ENCODE measurements at places on chromosomes 12 and 14.

DNA sequence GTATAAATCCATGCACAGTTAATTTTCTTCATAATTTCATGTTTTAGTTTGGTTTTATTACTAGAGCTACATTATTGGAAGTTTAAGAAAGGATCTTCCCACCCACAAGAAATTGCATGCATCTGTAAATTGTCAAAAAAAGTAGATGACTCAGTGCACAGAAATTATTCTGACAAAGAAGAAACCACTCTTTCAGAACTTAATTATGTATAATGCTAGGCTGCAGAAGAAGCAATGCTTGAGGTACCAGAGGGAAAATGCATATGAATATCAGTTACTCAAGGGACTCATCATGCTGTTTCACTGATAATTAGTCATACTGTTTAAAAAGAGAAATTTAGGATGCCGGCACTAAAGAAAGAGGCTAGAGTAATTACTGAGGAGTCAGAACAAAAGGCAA is 147.0 kb downstream of the SLC16A7 start:
- DNase-seq, result no peak

DNA sequence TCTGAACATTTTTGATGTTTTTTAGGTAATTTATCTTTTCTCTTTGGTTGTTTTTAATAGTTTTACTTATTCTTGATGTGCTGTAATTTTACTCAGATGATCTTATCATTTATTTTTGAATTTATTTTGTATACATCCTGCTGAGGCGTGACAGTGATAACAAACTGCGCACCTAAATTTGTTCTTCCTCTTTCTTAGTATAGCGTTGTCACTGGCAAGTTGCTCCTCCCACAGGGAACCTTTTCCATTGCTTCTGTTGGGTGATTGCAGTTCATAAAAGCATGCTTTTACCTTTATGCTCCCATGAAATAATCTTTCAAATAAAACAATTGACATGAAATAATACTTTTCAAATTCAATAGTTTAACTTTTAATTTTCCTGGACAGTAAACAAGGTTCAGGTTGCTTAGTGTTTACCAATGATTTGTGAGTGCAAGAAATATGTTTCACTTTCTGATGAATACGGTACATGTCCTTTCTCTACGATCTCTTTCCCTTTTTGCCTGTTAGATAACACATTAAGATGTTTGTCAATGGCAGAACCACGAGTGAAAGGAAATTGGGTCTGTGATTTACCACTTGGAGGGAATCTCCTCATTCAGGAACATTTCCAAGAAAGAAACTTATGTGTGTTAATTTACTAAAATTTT is 223.3 kb downstream of the CCDC91 start:
- no peak for DNase-seq

- DNase-seq, result no peak
These were observed 19.2 kb downstream of the CHGA start for GRCh38 chr14:92942136-92942535.

DNA sequence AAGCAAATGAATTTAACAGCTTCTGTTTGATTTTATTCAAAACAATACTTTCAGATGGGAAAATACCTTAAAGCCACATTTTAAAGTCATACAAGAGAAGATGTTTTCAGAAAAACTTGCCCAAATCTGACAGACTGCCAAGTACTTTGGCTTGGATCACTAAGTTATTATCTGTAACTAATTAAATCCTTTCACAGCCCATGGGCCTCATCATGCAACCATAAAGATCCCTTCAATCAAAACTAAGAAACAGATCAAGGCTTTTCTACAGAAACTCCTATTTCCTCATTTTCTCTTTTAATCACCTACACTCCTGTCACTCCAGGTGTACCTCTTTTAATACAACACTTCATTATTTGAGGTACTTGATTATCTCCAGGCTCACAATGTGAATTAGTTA is 28.1 kb downstream of the BLTP3B start:
- no peak for DNase-seq

DNA sequence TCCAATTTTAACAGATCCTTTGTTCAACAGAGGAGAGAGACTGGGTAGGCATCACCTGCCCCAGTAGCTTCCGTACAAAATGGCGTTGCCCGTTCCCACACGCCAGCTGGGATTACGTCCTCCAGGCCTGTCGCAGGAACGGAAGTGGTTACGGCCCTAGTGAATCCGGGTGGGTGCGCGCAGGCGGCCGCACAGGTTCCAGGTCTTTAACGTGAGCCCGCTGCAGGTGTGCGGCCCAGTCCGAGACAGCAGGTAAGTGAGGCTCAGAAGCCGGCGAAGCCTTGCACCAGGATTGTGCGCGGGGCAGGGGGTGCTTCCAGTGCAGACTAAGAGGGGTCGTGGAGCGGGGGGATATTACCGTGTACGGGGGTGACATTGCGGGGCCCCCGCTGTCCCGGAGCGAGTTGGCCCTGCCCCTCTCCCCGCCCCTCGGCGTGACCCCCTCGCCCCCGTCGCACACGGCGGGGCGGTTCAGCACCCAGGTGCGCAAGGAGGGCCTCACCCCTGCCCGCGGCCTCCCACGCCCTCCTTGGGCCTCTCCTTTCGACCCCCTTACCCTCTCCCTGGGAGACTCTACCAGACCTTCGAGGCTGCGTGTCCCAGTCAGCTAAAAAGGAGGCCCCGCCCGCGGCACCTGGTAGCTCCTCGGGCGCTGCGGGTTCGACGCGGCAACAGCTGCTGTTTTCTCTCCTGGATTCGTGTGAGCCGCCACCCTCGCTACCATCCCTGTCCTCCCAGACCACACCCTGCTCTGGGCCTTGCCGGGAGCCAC is at the start of gene EXD2:
TSS of gene EXD2 (plus strand) at position 159 of the 772 bp plus-strand sequence. CDS start 17,973 bp downstream, outside the sequence.
- peak; percentile 85 for DNase-seq

GRCh38 chr14:53599221-53599945 is 357.2 kb downstream of the BMP4 start:
- DNase-seq, result no peak

GRCh38 chr12:54225666-54226065 is 36.9 kb upstream of the SMUG1 start:
- DNase-seq, result no peak

- no peak for DNase-seq
These were observed 2.8 kb downstream of the RALGAPA1 start for GRCh38 chr14:35806006-35806907.

DNA sequence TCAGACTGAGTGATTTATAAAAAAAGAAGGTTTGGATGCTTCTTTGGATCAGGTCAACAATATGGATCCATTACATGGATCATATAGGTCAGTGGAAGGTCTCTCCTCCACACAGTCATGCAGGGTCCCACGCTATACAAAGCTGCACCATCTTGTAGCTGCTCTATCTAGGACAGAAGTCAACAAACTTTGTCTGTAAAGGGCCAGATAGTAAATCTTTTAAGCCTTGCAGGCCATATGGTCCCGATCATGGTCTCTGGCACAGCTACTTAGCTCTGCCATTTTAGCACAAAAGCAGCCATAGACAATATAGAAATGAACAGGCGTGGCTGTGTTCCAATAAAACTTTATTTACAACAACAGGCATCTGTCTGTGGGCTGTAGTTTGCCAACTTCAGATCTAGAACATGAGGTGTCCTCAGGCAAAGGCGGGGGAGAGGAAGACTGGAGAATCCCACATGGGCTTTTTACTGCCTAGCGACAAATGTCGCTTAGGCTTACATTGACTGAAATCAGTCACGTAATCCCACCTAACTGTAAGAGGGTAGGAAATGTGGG is 36.7 kb downstream of the TMEM233 start:
- no peak for DNase-seq
